ENCODE measurements at places on chromosomes 1 and 21.

- DNase-seq = no peak
Observed at GRCh38 chr1:244381878-244382565, 69.7 kb downstream of the ADSS2 start.

- no peak for DNase-seq
Observed at GRCh38 chr1:246769306-246769705, 45.1 kb downstream of the SCCPDH start.

GRCh38 chr1:184660462-184661191 is 94.0 kb downstream of the EDEM3 start:
- DNase-seq = no peak

DNA sequence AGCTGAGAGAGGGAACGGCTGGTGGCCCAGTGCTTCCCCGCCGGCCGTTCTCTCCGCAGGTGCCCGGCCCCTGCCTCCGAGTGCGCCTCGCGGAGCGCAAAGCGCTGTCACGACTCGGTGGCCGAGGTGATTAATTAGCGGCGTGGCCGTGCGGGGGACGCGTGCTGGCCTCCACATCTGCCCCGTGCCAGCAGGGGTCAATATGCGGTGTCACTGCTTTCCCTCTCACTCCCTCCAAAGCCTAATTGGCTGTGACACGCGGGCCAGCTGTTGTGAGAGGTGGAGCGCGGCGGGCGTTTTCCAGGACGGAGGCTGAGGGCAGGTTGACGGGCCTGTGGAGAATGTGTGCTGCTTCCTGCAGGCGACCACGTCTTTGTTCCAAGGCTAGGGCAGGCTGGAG is 239.0 kb downstream of the LMX1A start:
- DNase-seq = no peak

DNA sequence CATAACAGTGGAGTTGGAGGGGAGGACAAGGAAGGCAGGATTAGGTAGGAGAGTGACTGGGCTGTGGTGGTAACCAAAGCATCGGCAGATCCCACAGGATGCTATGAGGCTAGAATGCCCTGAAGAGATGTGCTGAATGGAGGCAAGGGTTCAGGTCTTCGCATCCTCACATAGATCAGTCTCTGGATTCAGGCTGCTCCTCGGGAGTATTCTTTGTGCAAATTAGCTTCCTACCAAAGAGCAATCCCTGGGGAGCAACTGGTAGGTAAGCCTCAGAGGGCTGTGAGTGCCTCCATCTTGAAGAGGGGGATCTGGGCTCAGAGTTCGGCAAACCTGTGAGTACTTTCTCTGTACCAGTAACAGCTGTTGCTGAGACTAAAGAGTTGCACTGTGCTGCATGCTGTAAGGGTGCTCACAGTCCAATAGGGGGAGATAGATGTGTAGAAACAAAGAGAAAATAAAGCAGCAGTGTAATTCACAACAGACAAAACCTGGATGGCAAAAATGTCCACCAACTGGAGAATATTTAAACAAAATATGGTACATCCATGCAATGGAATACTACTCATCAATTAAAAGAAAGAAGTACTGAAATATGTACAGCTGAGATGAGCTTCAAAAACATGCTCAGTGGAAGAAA is 322.4 kb upstream of the DEPDC1 start:
- DNase-seq = no peak

- no peak for DNase-seq
Observed at GRCh38 chr21:38470755-38471154, 27.5 kb downstream of the ERG start.

DNA sequence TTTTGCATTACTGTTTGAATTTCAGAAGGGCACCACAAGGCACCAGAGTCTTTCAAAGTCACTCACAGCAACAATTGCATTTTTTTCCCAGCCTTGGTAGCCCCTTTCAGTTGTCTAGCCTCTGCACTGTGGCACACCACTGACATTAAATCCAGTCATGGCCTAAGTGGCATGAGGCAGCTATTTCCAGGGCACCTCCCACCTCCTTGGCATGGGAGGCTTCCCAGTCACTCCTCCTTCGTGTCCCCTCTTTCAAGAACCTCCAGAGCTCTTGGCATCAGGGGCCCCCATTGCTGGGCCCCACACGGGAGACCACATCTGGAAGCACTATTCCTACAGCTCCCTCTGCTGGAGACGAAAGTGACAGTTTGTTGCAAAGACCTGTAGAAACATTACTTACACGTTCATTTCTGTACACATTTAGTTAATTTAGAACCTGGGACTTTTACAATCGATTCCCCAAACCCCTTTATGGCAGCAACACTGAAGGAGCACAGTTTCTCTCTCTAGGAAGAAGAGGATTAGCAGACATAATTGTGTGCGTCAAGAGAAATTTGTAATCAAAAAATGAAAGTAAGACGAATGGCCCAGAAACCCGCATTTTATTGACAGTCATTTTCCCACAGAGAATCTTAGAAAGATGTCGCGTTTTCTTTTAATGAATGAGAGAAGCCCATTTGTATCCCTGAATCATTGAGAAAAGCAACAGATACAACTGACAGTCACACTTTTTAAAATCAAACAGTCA is 5.7 kb upstream of the CHD5 start:
- DNase-seq = no peak
